Retina (tissue), 1 donor: ENCODE measurements at places on chromosomes 7 and 10.

- no peak for DNase-seq
These were observed 78.5 kb upstream of the PPIF start for GRCh38 chr10:79268742-79269141.

- DNase-seq = peak; percentile 45
These were observed 252.1 kb upstream of the TAC1 start for GRCh38 chr7:97479740-97480290.

- no peak for DNase-seq
These were observed 564.3 kb downstream of the GATA3 start for GRCh38 chr10:8618834-8619233.

GRCh38 chr7:104584620-104585019 is 256.2 kb downstream of the LHFPL3 start:
- DNase-seq = no peak

DNA sequence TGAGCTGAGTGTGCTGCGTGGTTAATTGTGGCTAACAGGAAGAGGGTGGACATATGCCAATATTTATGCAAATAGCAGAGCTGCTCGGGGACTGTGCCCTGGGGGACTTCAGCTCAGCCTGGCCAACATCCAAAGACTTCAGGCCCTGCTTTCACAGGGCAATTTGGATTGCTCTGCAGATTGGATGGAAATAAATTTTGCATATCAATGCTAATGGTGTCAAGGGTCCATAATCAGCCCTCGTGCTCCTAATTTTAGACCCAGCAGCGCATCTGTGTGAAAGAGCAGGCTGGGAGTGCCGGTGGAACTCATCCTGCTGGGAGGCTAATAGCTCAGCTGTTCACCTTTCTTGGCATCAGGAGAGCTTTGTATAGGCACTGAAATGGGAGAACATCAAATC is 270.1 kb downstream of the TCERG1L start:
- no peak for DNase-seq

- peak; percentile 34 for DNase-seq
These were observed 92.6 kb downstream of the DGKI start for GRCh38 chr7:137753948-137754851.

- DNase-seq = peak; percentile 21
These were observed 29.4 kb upstream of the AMPH start for GRCh38 chr7:38660427-38661099.

DNA sequence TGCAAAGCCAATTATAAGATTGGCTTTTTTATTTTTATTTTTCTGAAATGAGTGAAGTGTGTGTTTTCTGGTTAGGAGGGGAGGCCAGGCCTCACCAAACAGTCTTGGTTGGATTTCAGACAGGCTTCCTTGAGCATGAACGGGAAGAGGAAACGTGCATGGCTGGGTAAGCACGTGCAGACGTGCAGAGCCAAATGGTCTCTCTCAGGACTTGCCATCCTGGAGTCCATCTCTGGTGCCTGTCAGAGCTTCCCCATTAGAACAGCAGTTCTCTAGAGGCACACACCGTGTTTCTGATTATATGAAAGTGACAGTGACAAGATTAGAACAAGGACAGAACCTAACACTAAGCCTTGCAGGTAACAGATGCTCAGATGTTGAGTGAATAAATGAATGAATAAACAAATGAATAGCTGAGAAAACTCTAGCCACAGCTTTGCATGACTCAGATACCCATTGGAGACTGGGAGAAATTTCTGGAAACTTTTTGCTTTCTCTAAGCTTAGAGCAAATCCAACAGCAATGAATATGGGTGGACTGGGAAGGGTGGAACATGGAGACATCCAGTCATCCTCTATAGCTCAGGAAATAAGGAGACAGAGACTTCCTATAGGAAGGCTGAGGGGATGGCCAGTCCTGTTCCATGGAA is 11.8 kb upstream of the CALD1 start:
- peak; percentile 6 for DNase-seq

DNA sequence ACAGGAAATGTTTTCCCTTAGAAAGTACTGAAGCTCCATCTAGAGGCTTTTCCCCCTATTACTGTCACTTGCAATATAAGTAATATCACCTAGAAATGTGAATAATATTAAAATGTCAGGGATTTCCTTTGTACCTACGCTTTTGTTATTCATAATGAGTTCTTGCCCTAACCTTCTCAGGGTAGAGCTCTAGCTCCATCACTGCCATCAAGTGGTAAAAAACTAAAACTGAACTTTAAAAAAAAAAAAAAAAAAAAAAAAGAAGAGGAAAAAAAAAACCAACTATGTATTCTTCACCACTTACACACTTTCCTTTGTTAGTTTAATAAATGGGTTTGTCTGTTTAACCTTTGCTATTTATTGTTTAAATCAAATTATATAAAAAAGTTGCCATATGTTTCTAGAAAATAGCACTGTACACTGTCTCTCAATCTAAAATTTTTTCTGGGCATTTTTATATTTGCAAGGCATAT is 49.9 kb downstream of the DNAJC1 start:
- peak; percentile 25 for DNase-seq

DNA sequence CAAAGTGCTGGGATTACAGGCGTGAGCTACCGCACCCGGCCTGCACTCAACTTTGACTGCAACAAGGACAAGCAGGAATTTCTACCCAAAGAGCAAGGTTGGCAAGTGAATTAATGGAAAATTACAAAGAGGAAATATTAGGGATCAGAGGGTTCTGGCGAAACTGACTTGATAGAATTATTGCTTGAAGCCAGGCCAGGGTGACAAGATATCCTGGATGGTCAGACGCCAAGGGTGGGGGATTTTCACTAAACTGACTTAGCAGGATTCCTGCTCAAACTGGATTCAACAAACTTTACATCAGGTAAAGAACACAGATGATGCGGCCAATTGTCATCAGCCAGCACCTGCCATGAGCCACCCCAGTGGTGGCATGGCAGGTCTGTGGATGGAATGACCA is 603.6 kb upstream of the MGMT start:
- no peak for DNase-seq

- no peak for DNase-seq
These were observed 8.8 kb downstream of the CCSER2 start for GRCh38 chr10:84337199-84337598.

DNA sequence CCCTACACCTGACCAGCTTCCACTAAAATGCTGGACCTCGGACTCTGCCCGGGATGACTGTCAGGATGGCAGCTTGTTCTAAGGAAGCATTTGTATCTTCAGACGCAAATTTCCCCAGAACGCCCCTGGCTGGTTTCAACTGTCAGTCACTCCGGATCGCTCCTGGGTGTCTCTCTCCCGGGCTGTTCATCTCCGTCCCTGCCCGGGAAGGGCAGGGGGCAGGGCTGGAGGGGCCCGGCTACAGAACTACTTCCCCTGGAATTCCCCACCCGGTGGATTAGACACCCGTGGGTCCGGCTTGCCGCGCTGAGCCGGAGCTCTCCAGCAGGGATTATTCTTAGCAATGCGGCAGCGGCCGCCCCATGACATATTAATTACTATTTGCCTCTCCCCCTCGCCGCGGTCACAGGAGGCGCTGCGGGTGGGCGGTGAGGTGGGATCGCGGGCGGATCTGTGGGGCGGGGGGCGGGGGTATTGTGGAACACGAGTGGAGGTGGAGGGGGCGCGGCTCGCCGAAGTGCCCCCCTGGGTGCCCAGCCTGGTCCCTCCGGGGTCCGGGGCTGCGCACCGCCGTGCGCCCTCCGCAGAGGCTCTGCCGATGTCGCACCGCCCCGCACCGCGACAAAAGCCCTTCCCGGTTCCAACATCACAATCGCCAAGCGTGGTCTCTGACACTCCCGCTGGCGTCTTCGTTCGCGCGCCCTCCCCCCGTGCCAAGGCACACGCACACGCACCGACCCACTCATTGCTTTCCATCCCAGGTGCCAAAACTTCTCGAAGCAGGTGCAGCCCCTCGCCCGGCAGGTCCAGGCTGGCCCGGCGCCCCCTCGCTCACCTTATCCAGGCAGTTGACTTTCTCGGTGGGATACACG is 276.1 kb upstream of the NEBL start:
- peak; percentile 75 for DNase-seq

DNA sequence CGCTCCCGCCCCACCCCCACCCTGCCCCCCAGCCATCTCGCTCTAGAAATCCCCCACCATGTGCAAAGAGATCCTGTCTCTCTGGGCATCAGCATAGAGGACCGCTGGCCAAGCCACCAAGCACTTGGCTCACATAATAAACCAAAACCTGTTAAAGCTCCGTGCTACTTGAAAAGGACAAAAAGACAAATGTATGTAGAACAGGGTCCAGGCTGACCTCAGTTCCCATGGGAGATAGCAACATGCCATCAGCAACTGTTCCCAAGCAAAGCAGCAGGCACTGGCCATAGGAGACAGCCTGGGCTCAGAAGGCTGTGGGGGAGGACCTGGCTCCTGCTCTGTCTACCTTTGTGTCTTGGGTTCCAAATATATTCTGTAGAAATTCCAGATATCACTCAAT is 38.4 kb upstream of the GDF10 start:
- no peak for DNase-seq

- DNase-seq = no peak
These were observed 22.7 kb downstream of the OGDHL start for GRCh38 chr10:49739426-49739825.

- peak; percentile 39 for DNase-seq
These were observed 1.7 kb downstream of the PGAM1 start for GRCh38 chr10:97427571-97428179.

GRCh38 chr10:131271195-131271880 is 40.2 kb downstream of the TCERG1L start:
- no peak for DNase-seq

GRCh38 chr10:91495402-91495801 is 85.3 kb downstream of the HECTD2 start:
- DNase-seq = no peak

- DNase-seq = no peak
These were observed 2.4 kb downstream of the MIOS start for GRCh38 chr7:7569081-7569527.

DNA sequence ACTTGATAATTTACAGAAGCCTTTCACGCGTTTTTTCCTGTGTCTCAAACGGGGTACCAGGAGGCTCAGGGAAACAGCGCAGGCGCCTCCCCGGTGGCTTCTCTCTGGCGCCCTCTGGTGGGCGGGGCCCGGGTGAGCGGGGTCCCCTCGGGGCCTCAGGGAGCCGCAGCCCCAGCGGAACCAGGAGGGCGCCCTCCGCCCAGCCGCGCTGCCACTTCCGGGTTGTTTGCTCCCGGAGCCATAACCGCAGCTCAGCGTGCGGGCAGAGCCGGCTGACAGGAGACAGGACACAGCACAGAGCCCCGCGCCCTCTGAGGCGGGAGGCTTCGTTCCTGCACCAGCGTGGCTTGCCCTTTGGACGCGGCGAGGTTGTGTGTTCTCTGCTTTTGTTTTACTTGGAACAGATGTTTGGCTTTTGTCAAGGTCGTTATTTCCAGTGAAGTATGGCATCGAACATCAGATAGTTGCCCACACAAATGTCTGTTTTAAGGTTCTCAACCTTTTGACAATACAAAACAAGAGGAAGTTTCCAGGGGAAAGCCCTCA is 6.9 kb upstream of the CYP2E1 start:
- DNase-seq = peak; percentile 76

DNA sequence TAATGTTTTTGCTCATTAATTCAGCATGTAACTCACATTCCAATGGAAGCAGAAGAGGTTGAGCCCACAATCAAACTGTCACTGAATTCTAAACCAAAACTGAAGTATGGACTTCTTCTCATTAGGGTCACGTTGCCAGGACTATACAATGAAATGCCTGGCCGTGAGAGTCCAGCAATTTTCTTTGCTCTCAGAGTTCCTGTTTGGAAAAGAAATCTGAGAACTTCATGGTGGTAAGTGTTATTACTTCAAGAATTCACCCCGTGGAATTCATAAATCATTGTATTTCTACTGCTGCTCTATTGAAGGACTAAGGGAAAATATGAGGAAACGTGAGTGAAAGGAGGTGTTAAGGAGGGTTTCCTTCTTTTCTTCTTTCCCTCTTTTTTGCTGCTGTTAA is 441.8 kb upstream of the AKR1E2 start:
- no peak for DNase-seq
